ENCODE measurements at places on chromosomes 1 and 21. TPM values are rescaled to one million over a fixed set of nuclear protein-coding genes. Genes with fewer than 3 reads are reported as not detected.

- peak; percentile 9 for DNase-seq
Observed at GRCh38 chr1:113109908-113110554, 37.0 kb downstream of the LRIG2 start.

GRCh38 chr1:19033926-19034680 is 77.6 kb upstream of the IFFO2 start:
- no peak for DNase-seq

- DNase-seq, result no peak
Observed at GRCh38 chr21:42638266-42638863, 15.1 kb upstream of the PDE9A start.

The COL8A2 gene
- 6.4 TPM for total RNA-seq

- no peak for DNase-seq
Observed at GRCh38 chr1:179848233-179848632, 29.4 kb downstream of the TOR1AIP2 start.

The COL11A1 gene
- 0.35 TPM for total RNA-seq

The NTNG1 gene
- 2.8 TPM for total RNA-seq

The IL19 gene
- 3.6 TPM for total RNA-seq

DNA sequence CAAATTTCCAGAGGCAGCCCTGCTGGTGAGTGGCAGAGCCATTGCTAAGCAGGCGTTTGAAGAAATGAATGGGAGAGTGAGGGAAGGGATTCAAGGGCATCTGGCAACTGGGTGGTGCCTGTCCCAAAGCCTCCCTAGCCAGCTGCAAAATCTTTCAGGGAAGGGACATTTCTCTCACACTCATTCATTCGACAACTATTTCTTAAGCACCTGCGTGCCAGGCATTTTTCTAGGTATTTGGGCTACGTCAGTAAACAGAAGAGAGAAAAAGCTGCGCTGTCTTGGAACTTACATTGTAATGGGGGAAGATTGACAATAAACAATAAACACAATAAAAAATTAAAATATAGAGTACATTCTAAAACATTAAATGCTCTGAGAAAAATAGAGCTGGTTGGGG is 301.9 kb upstream of the USP24 start:
- no peak for DNase-seq

DNA sequence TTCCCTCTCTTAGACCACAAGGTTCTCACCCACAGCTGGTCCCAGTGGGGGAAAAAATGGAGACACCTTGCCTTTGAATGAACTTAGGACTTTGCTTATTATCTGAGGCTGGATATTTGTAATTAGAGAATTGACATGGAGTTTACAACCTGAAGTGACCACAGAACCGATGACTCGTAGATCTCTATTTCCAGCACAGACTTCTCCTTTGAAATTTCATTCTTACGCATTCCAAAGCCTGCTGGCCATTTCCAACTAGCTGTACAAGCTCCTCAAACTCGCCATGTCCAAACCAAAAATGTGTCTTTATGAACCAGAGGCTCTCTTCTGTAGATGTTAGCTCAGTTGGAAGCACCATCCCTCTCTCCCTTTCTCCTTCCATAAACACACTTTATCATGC is 12.0 kb downstream of the RAB7B start:
- DNase-seq, result no peak

The TAS1R3 gene
- 1.3 TPM for total RNA-seq

The SH3BGR gene
- total RNA-seq, result 4.0 TPM

DNA sequence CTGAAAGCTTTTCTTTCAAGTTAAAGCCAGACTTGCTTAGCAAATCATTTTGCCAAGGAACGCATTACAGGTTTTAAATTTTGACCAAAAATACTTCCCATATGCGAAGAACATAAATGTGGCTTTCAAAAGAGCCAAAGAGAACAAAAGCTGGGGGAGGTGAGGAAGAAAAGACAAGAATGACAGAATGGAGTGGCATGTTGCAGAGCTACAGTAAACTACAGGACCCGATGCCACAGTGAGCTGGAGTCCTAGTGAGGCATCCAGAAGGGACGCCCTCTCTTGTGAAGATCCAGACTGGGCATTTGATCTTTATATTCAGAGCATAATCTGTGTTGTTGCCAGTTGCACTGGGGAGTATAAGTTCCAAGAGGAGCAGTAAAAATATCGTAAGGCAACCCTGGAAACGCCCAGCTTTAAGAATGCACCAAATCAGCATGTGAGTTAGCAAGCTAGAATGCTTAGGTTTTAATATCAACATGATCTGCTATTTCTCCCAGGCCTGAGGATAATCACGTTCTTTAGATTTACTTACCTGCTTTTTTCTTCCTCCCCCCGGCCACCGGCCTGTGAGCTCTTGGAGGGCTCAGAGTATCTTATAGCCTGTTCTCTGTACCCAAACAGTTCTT is 48.4 kb upstream of the HOOK1 start:
- DNase-seq, result no peak

- no peak for DNase-seq
Observed at GRCh38 chr1:237293804-237294203, 251.8 kb downstream of the RYR2 start.

The S1PR1 gene
- total RNA-seq, result 51.6 TPM

The UMODL1 gene
- not detected for total RNA-seq
